ENCODE measurements at places on chromosomes 16 and 17.

DNA sequence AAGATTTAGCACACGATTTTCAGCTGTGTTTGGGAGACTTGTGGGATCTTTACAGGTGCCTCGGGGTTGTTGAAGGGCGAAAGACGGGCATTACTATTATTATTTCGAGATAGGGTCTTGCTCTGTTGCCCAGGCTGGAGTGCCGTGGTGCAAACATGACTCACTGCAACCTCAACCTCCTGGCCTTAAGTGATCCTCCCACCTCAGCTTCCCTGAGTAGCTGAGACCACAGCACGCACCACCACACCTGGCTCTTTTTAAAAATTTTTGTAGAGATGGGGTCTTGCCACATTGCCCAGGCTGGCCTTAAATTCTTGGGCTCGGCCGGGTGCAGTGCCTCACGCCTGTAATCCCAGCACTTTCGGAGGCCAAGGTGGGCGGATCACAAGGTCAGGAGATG, 29.7 kb upstream of the PHB1 start:
- DNase-seq, result no peak

DNA sequence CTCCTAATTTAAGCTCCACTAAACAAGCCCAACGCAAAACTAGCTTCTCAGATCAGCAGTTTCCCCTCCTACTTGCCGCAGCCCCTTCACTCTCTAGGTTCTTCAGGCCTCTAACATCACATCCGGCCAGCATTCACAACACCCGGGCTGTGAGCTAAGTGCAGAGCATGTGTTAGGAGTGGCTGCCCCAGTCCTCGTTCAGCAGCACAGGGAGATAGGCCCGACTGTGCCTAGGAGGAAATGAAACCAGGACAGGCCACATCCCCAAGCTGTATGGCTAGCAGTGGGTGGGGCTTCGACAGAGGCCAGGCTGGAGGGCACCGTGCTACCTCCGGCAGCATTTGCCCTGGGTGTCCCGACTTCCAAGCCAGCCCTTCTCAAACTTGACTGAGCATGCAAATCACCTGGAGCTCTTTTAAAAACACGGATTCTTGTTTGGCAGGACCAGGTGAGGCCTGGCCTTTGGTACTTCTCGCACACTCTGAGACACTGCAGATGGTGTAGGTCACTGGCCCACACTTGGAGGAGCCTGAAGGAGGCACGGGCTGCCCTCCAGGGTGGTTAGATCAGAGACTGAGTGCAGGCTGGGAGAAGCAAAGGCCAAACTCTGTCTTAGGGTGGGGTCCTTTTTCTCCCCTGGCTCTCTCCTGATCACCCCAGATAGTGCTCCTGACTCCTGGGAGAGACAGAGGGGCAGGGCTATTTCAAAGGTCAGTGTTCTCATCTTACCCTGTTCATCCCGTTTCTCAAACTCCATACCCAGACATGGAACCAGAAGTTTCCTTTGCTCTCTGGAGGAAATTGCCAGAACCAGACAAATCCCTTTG, 202.0 kb downstream of the C16orf78 start:
- no peak for DNase-seq

DNA sequence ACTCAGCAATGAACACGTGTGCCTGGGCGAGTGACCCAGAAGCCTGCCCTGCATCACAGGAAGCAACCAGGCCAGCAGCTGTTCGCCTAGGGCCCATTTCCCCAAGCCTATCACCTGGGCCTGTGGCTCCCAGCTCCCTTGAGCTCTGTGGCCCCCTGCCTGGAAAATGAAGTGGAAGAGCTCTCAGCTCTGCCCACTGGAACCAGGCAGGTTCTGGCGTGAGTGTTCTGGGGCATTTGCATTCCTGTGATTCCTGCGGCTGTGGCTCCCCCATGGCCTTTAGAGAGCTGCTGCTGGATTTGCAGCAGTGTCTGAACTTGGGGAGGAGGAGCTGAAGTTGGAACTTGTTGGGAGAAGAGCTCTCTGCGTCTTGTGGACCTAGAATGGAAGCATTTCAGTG, 22.8 kb downstream of the PGS1 start:
- DNase-seq, result no peak

DNA sequence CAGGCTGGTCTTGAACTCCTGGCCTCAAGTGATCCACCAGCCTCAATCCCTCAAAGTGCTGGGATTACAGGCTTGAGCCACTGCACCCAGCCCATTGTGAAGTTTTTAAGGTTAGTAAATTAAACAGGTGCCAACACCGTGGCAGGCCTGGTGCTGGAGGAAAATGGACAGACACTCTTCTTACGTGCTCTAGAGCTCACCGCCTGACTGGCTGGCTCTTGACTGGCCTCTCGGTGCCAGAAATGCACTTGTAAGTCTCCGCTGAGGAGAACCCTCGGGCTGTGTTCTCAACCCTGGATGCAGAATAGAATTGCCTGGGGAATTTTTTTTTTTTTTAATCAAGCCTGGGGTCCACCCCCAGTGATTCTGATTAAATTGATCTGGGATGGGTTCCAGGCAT, 10.3 kb upstream of the HAS3 start:
- DNase-seq, result no peak

DNA sequence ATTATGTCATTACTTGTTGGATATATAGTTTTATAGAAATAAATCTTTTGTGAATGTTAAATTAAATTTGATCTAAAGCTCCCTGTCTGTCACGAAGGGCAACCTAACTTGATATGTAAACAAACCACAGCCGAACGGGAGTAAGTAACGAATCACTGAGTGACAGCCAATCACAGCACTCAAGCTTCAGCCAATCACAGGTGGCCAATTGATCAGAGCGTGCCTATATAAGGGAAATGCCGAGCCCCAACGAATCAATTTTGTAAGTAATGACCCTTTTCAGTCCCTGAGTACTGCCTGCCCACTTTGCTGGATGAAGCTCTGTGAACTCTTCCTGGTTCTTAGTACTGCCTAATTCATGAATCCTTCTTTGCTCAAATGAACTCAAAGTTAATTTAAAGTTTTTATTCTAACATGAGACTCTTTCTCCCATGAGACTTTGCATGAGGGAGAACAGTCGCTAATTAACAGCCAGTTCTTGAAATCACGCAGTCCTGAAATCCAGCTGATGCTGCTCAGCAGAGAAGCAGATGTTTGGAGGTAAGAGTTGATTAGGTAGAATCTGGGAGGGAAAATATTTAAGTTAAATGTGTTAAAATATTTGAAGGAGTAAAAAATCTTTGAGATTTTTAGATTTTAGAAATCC, 302.2 kb downstream of the CNTNAP4 start:
- no peak for DNase-seq

DNA sequence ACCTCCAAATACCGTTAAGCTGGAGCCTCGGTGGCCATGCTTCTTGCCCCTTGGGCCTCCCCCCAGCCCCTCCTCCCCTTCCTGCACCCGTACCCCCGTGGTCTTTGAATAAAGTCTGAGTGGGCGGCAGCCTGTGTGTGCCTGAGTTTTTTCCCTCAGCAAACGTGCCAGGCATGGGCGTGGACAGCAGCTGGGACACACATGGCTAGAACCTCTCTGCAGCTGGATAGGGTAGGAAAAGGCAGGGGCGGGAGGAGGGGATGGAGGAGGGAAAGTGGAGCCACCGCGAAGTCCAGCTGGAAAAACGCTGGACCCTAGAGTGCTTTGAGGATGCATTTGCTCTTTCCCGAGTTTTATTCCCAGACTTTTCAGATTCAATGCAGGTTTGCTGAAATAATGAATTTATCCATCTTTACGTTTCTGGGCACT, 928 bp downstream of the HBA1 start:
- DNase-seq, result no peak

DNA sequence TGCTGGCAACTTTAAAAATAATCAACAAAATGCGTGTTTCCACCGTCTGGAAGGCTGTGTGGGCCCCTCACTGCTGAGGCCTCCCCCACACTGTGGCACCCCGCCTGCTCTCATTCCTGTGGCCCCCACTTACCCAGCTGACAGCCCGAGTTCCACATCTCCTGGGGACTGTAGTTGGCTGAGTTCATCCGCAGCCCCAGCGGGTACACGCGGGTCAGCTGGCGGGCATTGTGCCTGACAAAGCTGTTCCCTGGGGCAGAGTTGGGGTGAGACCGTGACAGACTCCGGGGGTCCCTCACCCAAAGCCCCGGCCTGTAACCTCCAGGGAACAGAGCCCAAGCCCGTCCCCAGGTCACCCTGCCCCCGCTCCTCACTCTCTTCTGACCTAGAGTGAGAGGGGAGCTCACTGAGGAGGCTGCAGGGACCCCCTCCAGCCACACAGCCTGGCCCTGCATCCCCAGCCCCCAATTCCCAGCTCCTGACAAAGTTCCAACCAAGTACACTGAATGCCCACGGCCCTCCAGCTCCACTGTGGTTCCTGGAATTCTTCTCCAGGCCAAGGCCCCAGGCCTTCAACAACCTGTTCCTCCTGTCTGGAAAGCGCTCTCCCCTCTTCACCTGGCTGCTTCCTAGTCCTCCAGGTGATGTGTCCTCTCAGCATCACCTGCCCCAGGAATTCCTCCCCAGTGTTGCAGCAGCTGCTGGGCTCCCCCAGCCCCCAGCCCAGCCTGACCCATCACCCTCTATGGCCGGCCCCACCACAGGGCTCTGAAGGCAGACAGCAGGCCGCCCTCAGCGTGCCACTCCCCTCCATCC, 18.0 kb downstream of the PLCD3 start:
- DNase-seq, result no peak

DNA sequence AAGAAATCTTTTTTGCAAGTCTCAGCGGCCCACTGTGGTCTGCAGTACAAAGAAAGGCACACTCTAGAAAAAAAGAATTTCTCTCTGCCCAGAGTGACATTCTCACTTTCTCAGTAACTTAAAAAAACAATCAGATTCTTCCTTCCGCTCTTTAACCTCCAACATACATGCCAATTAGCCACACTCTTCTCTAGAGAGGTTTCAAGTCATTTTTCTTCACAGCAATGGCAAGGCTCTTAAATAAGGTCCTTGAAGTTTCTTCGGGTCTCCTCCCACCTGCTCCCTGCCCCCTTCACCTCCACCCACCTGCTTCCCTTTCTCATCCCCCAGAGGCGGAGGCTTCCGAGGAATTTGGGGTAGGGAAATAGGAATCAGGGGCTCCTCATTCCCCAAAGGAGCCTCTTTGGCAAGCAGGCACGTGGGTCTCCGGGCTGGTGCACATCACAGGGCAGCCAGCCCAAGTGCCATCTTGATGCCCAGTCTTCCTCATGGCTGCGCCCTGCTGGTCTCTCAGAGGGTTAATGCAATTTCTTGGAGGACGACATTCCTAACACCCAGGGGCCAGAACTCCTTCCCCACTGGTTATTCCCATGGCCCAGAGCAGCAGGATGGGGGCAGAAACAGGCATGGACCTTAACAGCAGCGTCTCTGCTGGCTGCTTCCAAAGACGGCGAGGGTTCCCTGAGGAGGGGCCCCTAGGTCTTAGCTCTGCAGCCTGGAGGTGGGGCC, 855 bp upstream of the MEOX1 start:
- no peak for DNase-seq

DNA sequence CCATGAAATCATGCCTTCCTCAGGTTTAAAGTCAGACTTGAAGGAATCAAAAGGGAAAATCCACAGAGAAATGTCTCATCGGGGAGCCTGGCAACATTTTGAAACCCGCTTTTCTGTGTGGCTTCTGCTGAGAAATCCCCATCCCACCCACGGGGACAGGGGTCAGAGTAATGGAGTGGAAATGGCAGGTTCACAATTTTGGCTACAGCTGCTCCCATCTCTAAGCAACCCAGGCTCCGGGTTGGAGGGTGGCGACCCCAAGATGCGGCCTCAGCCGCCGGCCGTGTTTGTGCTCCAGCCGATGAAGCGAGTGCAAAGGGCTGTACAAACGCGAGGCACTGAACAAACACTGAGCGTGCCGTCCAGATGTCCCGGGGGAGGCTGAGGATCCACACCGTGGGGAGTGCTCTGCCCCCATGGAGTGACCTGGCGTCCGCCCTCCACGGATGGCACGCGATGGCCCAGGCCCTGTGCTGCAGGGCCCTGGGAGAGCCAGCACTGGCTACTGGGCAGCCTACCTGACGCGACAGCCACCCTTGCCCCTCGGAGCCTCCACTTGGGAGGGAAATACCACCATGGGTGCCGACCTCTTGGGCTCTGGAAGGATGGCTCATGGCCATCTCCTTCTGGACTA, 22.2 kb downstream of the SLC43A2 start:
- DNase-seq, result no peak

DNA sequence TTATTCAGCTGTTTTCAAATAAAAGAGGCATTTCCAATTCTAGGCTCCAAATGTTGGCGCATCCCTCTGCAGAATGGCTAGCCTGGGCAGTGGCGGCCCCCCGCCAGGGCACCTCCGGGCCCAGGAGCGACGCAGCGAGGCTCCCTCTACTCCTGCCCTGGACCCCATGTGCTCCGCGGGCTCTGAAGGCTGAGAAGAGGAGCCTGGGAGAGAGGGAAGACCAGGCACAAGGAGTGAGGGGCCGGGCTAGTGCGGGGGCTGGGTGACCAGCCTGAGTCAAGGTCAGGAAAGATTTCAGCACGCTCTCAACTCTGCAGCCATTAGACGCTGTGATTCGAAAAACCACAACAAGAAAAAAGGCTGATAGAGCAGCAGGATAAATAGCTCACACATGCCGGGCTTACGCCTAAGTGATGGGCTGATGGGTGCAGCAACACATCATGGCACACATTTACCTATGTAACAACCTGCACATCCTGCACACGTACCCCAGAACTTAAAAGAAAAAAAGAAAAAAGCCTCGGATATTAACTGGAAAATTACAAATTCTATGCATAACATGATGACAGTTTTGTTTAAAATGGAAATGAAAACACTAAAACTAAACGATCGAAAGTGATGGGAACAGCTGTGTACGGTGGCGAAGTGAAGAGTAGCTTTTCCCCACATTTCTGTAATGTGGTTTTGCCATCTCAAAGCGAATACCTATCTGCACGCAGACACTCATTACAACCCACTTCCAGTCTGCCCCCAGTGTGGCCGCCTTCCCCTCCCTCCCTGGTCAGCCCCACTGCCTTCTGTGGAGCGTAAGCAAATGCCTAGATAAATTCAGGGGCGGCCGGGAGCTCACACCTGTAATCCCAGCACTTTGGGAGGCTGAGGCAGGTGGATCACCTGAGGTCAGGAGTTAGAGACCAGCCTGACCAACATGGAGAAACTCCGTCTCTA, 44.4 kb downstream of the MAP1LC3B start:
- DNase-seq, result no peak

GRCh38 chr16:63037761-63038396, 1001.6 kb upstream of the CDH8 start:
- DNase-seq, result no peak

DNA sequence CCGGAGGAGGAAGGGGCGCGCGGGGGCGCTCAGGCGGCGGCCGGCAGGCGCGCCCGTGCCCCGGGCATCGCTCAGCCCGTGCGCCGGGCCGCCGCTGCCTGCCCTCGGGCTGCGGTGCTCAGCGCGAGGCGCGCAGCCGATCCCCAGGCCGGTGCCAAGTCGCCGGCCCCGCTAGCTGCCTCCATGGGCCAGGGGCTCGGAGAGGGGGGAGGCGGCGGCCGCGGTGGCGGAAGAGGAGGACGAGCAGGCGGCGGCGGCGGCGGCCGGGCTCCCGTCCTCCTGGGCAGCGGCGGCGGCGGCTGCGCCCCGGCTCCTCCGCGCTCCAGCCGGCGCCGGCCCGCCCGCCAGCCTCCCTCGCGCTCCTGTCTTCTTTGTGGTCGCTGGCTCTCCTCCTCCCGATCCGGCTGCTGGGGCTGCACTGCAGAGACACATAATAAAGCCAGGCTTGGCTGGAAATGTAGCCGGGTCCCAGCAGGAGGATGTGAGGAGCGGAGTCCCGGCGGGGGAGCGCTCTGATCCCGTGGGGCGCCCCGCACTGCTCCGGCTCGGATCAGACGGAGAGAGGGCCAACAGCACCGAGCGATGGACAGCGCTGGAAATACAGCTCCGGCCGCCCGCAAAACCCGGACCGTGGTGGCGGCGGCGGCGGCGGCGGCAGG, 889 bp upstream of the ZNF423 start:
- DNase-seq, result no peak

GRCh38 chr16:66146798-66147197, 219.7 kb upstream of the CDH5 start:
- DNase-seq, result no peak
